ENCODE measurements at places on chromosomes 11 and 22.

GRCh38 chr22:27113211-27113635 lies 455.8 kb downstream of the MIAT start:
- no peak for DNase-seq

GRCh38 chr11:80584661-80585060 lies 1143.8 kb upstream of the TENM4 start:
- DNase-seq, result no peak

DNA sequence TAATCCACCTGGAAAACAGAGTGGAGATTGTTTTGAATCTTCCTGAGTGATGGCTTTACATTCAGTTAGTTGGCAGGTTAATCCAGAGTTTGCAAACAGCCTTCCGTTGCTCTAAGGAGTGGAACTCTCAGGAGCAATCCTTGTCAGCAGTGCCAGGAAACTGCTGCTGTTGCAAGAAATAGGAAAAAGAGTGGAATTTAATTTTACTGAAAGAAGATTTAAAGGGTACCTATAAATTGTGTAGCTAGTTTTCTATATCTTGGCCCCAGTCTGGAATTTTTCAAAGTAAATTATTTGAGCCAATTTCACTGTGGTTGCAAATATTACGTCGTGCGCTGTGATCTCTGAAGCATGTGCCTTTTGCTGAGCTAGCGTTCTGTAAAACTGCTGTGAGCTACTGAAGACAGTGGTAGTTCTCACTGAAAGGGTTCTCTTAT lies 55.5 kb upstream of the SLC5A12 start:
- DNase-seq, result no peak

DNA sequence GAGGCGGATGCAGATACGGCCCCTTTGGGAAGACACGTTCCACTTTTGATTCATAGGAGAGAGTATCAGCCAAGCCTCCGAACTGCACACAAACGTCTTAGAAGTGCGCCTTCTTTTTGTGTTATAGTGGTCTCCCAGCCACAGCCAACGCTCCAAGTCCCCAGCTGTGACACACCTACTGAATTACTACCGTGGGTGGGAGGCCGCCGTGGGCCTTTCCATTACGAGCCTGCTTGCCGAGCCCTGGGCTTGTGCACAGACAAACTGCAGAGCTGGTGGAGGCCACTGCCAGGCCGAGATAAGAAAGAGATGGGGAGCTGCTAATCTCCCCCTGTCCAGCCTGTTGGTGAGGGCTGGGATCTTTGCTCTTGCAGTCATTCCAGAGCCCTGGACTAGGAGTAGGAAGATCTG lies 761 bp downstream of the HMBS start:
- DNase-seq, result no peak

GRCh38 chr11:1541474-1542204 lies 30.4 kb downstream of the DUSP8 start:
- DNase-seq, result no peak

DNA sequence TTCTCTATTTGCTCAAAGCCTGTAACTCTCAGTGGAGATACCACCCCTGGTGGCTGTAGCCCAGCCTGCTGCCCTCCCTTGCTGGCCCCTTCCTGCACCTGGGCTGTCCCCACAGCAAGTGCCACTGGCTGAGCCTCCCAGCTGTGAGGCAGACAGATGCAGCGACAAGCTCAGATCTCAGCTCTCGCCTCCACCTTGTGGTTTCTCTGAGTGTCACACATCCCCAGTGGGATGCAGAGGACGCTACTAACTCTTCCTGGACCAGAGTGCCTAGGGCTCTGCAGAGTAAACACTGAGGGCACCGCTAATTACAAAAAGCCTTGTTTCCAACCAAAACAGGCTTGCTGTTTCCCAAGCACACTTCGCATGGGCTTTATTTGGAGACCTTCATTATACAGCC lies 8.9 kb downstream of the YPEL1 start:
- DNase-seq, result peak; percentile 14

DNA sequence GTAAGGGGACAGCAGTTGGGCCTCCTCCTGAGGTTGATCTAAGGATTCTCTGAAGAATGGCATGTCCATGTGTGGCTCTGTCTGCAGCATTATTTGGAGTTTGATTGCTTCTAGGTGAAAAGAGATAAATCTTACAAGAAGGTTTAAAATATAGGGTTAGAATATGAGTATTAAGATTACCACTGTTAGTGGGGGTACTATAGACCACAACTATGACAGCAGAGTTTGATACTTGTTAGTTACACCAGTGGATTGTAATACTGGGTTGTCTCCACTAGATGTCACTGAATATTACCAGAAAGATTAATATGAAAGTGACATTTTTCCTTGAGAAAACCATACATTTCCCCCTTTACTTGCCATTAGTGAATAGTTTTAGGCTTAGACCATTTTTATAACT lies 47.9 kb downstream of the ZNF280B start:
- no peak for DNase-seq

GRCh38 chr22:23530106-23530505 lies 50.0 kb downstream of the IGLL1 start:
- DNase-seq, result no peak

DNA sequence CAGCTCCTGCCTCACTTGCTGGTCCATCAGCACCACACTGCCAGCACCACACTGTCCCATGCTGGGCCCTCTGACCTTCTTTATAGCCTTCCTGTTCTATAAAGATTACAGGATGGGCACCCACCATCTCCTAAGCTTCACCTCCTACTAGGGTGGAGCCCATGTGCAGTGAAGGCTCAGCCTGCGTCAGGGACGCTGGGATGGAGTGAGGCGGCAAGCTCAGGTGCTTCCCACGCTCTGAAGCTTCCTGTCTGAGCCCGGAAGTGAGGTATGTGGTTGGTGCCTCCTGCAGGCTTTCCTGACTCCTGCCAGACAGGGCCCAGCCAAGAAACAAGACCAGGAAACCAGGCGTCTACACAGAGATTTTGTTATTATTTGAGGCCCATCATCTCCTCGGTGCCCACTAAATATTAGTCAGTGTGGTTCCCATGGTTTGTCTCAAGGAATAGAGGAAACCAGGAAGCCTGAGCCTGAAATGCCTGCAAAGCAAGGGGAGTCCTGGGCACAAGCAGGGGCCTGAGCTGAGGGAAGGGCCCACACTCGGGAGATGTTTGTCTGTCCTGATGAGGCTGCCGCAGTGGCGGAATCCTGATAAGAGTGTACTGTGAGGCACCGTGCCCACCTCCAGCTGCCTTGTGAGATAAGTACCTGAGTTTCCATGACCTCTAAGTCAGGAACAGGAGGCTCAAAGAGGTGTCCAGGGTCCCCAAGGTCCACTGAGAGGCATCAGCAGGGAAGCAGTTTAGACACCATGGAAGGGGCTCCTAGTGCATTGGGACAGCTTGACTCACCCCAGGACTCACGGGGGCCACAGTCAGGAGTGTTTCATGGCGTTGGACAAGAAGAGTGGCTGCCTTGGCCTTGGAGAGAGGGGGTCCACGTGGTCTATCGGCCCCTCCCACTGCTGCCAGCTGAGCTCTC lies 22.0 kb downstream of the RSPH14 start:
- DNase-seq, result no peak

- DNase-seq, result no peak
These were observed 29.5 kb upstream of the SCUBE2 start for GRCh38 chr11:9120664-9121468.

DNA sequence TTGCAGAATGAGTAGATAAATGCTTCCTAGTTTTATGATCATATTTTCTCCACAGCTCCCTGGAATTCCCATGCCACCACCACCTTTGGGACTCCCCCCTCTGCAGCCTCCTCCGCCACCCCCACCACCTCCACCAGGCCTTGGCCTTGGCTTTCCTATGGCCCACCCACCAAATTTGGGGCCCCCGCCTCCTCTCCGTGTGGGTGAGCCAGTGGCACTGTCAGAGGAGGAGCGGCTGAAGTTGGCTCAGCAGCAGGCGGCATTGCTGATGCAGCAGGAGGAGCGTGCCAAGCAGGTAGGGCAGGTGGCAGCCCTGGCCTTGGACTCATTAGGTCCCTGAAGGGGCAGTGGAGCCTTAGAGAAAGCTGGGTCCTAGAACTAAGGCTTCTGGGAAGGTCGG lies 2.9 kb downstream of the SF3B2 start:
- DNase-seq, result no peak

- no peak for DNase-seq
These were observed 44.3 kb downstream of the EXT2 start for GRCh38 chr11:44139565-44140330.

GRCh38 chr11:79078999-79079398 lies 361.8 kb downstream of the TENM4 start:
- DNase-seq, result no peak

DNA sequence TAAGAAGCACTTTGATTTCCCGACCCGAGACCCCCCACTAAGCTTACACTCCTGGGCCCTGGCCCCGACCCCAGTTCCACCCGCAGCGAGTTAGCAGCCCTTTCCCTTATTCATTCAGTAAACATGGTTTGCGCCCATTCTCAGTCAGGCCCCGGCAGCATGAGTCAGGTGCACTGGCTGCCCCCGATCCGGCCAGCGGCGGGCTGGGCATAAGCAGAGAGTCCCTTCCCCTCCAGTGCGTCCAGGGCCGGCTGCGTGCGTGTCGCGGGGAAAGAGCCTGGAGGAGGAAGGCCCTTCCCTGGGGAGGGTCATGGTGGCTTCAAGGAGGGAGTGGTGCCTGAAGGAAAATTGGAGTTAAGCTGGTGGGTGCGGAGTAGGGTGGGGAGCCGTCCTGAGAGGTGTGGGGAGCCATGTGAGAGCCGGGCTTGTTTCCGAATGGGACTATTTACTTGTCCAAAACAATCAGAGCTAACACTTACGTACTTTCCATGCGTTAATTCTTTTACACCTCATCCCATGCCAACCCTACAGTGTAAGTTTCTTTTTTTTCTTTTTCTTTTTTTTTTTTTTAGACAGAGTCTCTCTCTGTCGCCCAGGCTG lies 657 bp downstream of the IGHMBP2 start:
- DNase-seq, result no peak

GRCh38 chr11:114705280-114706024 lies 27.1 kb downstream of the NXPE2 start:
- no peak for DNase-seq

DNA sequence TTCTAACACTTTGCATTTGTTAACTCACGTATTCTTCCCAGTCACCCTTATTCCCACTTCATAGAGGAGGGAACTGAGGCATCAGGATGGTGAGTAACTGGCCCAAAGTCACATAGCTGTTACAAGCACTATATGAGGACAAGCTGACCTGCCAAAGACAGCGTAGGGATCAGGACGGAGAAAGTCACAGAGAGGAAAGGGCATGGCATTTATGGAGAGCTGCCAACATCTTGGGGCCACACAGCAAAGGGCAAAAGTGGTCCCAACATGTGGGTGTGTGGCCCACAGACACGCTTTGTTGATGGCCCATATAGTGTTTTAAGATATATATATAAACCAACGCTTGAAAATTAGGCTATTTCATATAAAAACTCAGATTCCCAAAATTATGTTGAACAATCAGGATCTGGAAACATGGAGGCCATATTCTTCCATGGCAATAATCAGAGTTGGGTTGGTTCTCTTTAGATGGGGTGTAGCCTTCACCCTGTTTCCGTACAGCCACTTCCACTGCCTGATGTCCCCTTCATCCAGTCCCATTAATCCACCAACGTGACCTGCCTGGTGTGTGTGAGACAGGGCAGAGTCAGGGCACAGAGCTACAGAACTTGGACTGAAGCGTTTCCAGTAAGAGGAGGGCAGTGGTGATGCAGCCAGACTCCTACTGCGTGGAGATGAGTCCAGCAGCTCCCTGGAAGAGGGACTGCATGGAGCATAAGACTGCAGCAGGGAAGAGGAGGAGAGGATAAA lies 39.9 kb upstream of the CD5 start:
- no peak for DNase-seq

- no peak for DNase-seq
These were observed 135.8 kb upstream of the NECTIN1 start for GRCh38 chr11:119864836-119865235.

DNA sequence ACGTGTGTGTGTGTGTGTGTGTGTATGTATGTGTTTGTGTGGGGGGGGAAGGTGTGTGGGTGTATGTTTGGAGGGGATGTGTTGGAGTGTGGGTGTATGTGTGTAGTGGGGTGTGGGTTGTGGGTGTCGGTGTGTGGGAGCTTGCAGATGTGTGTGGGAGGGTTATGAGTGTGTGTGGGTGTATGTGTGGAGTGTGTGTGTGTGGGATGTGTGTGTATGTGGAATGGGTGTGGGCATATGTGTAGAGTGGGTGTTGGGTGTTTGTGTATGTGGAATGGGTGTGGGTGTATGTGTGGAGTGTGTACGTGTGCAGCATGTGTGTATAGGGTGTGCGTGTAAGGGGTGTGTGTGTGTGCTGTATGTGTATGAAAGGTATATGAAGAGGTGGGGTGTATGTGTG lies 14.7 kb downstream of the STX3 start:
- no peak for DNase-seq

DNA sequence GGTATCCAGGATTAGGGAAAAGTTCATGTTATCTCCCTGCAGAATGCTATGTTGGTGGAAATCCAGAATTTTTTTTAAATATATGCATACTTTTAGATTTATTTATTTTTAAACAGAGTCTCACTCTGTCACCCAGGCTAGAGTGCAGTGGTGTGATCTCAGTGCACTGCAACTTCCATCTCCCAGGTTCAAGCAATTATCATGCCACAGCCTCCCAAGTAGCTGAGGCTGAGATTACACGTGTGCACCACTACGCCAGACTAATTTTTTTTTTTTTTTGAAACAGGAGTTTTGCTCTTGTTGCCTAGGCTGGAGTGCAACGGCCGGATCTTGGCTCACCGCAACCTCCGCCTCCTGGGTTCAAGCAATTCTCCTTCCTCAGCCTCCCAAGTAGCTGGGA lies 2.6 kb downstream of the PACSIN2 start:
- no peak for DNase-seq

DNA sequence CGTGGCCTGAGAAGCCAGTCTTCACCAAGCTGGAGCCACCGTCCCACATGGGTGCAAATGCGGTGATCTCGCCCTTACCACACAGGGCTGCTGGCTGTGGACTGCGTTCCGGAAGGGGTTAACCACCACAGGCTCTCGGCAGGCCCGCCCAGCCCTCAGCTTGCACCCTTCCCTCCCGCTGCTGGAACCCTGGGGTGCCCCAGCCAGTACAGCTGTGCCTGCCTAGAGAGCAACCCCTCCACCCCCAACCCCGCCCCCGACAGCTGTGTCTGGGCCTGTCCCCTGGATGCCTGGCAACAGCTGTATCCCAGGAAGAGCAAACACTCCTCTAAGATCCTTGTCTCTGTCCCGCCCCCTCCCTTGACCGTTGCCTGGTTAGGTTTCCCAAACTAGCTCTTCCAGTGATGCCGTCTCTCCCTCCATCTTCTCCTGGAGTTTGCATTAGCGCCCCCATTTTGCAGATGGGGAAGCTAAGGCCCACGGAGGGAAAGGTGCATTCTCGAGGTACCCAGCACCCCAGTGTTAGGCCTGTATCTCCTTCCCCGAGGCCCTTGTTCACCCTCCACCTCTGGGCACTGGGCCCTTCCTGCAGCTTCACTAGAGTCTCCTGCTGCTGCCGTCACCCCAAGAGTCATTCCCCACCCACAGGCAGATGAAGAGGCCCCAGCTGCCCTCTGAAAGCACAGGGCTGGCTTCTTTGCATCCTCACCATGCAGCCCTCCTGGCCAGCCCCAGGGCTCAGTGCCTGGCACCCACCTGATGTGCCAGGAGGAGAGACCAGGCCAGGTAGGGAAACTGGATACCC lies 12.6 kb upstream of the COX8A start:
- DNase-seq, result no peak

- no peak for DNase-seq
These were observed 43.4 kb upstream of the PITPNB start for GRCh38 chr22:27962268-27963044.

GRCh38 chr11:60193687-60194433 lies 11.0 kb upstream of the MS4A6A start:
- DNase-seq, result peak; percentile 5
